H4 (cell line): ENCODE measurements at places on chromosomes 7 and 10.

- peak; percentile 84 for DNase-seq
Measured at GRCh38 chr7:148772297-148773089, 73.8 kb downstream of the CUL1 start.

- DNase-seq = no peak
Measured at GRCh38 chr10:86264481-86265231, 101.9 kb downstream of the GRID1 start.

DNA sequence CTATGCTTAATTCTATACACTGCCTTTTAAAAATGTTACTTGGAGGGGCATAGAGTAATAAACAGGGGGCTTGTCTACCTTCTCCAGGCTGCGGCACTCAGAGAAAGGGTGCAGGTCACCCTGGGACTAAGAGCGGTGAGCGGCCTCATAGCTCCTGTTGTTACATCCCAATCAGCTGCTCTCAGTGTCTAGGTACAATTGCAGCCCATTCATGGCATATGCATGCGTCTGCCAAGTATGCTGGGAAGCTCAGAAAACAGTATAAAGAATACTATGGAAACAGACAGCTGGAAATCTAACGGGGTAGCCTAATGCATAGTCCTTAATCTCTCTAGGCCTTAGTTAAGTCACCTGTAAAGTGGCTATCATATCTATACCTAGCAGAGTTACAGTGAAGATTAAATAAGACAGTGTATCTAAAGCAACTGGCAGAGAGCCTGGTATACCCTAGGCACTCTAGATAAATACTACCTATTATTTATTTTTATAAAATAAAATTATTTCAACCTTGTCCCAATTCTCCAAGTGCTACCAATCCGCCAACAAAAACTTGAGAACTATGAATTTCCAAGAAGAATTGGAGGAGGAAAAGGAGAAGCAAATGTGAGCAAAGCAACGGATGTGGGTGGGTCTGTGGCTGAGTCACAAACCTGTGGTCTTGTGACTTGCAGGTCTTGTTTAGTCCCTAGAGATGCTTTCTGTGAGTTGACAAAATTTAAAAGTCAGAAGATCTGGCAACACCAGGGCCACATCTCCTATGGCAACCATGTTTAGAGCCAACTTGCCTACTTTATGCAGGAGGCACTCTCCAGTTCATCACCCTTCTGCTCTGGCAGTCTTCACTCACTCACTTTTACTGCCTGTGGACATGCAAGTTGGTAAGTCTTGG lies 183.0 kb downstream of the RAPGEF5 start:
- peak; percentile 94 for DNase-seq

DNA sequence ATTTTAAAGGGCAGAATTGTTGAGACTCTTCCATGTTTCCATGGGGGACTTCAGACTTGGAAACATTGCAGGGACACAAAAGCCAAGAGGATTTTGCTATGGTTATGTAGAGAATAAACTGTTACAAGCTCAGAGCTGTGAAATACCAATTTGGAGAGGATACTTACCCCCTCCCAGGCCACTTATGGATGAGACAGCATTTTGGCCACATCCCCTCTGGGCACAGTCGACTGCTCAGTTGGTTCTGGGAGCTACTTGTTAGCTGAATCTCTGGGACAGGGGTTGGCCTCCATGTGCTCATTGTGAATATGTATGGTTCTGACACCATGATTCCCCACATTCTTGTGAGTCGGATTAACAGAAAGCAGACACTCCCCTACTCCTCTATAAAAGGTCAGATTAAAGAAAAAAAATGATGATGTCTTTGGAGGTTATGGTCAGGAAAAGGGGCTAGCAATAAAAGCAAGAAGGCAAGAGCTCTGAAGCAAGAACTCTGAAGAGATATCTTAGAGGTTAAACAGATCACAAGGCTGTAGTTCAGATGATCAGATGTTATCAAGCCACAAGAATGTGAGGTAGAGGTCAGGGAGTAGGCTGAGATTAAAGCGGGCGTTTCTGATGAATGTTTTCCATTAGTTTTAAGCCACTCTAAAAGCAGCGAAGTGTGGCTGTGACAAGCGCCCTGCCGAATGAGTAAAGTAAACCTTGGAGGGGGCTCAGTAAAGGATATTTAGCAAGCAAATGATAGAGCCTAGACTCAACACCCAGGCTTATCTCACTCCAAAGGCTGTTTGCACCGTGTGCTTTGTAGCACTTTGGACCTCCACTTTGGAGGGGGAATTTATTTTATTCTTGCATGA lies 17.2 kb downstream of the STAMBPL1 start:
- peak; percentile 16 for DNase-seq

GRCh38 chr7:95798401-95798930 lies 26.1 kb downstream of the DYNC1I1 start:
- no peak for DNase-seq

DNA sequence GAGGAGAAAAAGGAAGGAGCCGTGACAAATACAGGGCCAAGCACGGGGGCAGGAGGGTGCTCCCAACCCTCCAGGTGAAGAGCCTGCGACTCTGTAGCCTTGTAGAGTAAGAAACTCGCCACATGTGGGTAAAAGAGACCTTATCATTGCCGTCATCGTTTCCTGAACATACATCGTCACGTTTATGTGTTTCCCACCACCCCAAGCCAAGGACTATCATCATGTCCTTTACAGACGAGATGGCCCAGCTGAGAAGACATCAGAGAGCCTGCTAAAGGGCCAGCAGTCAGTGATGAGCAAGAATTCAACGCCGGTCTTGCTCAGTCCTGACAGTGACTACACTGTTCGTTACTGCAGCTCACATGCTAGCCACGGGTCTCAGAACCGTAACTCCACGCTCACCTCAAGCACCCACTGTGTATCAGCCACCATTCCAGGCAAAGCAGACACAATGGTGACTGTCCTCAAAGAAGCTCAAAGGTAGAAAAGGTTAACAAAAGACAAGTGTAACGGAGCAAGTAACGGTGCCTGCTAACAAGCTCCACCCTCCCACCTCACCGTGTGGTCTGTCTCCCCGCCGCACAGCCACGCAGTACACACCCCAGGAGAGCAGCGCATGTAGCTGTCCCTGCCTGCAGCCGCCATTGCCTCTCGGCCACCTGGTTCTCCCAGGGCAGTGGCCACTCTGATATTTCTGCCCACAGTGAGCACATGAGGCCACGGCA lies 147.8 kb downstream of the MAD1L1 start:
- DNase-seq = no peak

GRCh38 chr7:5597772-5598171 lies 174.1 kb upstream of the TNRC18 start:
- no peak for DNase-seq

- no peak for DNase-seq
Measured at GRCh38 chr7:47581438-47581803, 490 bp downstream of the TNS3 start.

DNA sequence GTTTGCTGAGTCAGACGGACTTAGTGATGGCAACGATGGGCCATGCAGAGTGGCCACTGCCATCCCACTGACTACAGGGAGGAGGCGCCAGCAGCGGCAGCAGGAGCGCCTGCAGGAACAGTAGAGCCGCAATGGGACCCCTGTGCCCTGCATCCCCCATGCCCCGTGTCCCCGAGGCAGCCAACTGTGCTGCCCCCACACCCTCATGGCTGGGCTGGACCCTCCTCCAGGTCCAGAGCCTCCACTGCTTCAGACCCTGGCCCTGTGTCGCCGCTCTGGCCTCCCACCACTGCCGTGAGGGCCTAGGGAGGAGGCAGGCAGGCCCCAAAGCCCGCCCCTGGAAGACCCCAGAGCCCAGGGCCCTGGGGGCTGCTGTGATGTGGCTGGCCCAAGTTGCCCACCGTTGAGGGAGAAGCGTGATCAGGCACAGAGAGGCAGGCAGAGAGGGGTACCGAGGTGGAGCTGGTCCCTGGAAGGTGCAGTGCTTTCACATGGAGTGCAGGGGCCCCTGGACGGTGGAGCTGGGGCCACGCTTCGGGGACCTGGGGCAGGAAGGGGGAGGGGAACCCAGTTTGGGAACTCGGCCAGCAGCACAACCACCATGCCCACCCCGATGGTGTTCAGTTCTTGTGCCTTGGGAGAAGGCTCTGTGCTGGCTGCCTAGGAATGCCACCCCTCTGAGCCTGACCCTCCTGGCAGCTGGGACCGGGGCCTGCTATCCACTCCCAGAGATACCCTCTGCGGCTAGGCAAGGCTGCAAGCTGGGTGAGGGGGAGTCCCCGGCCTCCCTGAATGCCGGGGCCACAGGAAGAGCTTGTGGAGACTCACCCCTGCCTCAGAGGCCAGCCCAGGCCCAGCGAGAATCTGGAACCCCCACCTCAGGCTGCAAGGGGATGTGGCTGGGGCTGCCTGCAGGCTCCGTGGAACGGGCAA lies 32.6 kb downstream of the DKK1 start:
- DNase-seq = no peak

DNA sequence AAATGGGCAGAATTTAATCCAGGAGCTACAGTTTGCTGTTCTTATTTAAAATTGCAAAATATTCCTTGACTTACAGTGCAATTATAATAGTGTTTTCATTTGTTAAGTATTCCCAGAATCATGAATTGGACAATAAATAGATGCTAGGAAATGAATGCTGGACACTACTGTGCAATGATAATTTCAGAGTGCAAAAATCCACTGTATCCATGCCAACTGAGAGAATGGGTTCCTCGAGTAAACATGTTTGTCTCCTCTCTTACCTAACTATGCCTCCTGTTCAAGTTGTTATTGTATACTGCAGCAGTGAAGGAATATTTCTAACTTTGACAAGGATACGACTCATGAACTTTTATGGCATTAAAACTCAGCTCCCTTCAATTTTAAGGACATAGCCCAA lies 1396.3 kb downstream of the GATA3 start:
- DNase-seq = no peak

- DNase-seq = no peak
Measured at GRCh38 chr10:89566992-89567391, 31.6 kb upstream of the SLC16A12 start.

- no peak for DNase-seq
Measured at GRCh38 chr7:17492437-17492836, 194.0 kb downstream of the AHR start.

- DNase-seq = no peak
Measured at GRCh38 chr7:143181349-143181748, 1.9 kb upstream of the TAS2R39 start.

DNA sequence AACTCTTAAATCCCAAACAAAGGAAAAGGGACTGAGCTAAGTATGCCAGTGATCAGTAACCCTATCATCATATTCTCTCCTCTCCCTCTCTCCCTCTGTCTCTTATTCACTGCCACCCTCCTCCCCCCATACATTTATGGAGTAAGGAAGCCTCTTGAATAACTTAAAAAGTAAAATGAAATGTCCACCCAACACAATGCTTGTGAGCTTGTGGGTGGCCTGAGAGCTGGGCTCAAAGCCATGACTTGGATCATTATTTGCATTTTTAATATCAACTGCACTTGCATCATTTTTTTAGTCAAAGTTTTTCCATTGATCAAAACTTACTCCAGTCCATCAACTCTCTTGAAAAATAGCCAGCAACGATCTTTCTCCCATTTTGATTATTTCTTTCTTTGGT lies 46.8 kb downstream of the FAM107B start:
- DNase-seq = no peak
